SIG-M5 (cell line): ENCODE measurements at places on chromosomes 11 and 22.
A peak's percentile ranks its signal among the peaks of the same experiment; 100 is the strongest.

GRCh38 chr11:122521626-122522025 is 133.9 kb upstream of the UBASH3B start:
- DNase-seq: no peak

- DNase-seq: no peak
Observed at GRCh38 chr11:72740060-72740424, 12.2 kb downstream of the ARAP1 start.

DNA sequence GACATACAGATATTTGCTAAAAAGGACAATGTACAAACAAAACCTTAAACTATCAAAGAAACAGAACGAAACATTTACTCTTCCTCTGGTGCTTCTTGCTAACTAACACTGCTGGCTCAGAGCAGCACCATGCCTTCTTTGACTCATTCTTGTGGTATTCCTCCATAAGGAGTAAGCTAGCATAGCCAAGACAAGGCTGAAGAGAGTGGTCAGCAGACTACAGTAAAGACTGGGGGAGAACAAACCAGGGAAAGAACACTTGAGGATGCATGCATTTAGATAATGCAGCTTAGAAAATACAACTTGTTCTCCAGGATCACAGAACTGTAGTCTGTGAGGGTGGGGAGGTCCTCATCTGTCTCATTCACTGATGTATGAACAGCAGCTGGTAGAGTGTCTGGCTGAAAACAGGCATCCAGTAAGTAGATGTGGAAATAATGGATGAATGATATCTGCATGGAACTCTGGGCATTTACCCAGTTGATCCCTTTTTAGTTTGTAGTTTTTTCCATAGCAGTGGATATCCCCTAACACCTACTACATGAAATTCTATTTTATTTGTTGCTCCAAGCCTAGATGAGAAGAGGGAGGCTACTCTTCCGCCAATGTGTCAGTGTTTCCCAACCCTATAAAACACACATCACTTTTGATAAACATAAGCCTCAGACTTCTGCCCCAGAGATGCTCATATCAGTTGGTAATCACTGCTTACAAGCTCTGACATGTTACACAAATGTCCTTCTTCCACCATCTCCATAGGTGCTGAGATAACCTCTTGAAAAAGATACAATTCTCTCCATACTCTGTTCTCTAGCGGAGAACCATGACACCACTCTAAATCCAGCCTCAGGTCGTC is 7.3 kb downstream of the SNX19 start:
- DNase-seq: no peak

- no peak for DNase-seq
Observed at GRCh38 chr22:46763051-46763705, 728 bp downstream of the TBC1D22A start.

GRCh38 chr11:79663017-79663416 is 222.2 kb upstream of the TENM4 start:
- no peak for DNase-seq

DNA sequence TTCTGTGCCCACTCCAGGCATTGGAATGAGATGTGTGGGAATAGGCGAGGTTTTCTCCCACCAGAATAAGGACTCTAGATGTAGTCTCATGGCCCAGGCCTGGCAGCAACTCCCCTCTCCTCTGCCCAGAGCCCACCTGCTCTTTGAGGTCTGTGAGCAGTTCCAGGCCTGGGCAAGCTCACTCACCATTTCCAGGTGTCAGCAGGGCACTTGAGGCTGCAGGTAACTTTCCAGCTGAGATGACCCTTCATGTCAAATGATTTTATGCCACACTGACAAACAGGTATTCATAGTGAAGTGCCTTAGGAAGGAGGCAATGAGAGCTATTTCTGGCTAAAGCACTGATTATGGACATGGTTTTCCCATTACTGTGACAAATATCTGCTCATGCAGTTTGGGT is 123.3 kb upstream of the CCDC90B start:
- no peak for DNase-seq

DNA sequence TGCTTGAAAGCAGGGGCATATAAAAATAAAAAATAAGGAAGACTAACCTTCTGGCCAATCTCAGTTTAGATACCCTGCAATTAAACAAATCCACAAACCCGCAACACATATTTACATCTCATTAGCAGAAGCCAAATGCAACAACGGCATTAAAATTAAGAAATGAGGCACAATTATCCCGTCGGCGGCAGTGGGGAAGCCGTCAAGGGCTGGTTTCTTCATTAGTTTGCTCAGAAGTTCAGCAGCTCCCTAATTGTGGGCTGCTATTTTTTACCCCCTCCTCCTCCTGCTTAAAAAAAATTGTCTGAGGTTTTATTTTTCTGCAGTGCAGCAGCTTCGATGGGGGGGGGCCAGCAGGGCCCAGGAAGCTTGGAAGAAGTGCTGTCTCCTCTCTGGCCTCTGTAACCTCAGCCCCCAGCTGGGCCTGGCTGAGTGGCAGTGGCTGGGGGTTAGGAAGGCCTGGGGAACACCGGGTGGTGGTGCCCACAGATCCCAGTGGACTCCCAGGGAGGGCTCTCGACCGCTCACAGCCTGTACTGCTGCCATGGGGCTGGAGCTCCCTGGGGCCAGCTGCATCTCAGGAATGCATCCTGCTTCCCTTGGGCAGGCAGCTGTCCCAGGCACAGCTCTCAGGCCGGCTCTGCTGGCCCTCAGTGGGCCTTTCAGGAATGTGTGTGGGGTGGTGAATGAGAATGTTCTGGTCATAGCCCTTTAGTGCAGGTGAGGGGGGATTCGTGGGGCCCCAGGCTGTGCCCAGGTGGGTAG is 148.7 kb upstream of the B3GAT1 start:
- no peak for DNase-seq

- no peak for DNase-seq
Observed at GRCh38 chr22:48642550-48642949, 1185.1 kb downstream of the BRD1 start.

- no peak for DNase-seq
Observed at GRCh38 chr11:94295534-94295933, 8.8 kb upstream of the IZUMO1R start.

- peak; percentile 48 for DNase-seq
Observed at GRCh38 chr11:47987781-47988180, 7.4 kb downstream of the PTPRJ start.

- no peak for DNase-seq
Observed at GRCh38 chr11:118170882-118171268, 5.6 kb downstream of the SCN2B start.

GRCh38 chr11:2553886-2554285 is 109.1 kb downstream of the KCNQ1 start:
- no peak for DNase-seq

DNA sequence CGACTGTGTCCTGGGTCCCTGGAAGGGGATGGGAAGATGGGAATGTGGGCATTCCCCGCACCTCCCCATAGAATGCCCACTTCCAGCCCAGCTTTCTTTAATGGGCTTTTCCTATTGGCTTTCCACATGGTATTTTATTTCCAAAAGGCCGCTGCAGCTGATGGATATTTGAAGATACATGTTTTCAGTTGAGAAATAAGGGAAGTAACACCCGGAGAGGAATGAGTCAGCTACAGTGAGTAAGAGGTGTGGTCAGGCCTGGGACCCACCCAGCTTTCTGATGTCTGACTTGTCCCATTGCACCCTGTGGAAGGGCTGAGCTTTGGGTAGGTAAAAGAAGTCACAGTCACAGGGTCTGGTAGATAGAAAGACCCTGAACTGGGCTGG is 476.9 kb downstream of the MIAT start:
- peak; percentile 69 for DNase-seq

DNA sequence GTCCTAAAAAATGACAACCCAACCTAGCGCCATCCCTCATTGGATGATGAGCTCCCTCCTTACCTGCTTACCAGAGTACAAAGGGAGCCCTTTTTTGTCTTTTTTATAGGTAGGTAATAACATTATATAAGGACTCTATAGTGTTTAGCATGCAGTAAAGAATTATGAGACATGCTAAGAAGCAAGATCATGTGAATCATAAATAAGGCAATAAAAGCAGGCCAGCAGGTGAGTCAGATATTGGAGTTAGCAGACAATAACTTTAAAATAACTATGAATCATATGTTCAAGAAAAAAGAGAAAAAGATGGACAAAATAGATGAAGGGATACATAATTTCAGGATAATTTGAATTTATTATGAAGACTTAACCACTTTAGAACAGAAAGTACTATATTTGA is 81.5 kb downstream of the GRK3 start:
- DNase-seq: no peak

DNA sequence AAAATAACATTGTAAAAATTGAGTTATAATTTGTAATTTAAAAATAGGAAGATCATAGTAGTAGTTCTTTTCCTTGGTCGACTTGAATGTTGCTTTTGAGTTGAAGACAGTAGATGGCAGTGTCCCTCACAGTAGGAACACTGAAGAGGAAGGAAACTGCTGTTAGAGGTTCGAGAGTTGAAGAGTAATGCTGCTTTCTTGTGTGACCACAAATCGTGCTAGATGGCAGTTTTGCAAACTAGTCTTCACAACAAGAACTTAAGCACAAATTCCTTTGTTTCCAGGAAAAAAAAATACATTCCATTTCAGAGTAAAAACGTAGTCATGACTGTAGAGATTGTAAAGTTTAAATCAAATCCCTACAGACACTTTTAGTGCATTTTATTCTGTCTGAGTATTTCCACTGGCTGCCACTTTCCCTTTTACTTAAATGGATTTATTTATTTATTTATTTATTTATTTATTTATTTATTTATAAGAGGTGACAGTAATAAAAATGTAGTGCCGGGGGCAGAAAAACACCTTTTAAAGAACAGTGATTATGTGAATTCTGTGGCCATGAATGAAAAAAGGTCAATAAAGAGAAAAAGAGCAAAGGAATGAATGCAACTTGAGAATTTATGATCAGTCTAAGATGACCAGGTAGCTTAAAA is 54.6 kb downstream of the SPECC1L start:
- DNase-seq: peak; percentile 42

- no peak for DNase-seq
Observed at GRCh38 chr11:86062719-86063118, 6.2 kb downstream of the PICALM start.

- DNase-seq: no peak
Observed at GRCh38 chr11:3139086-3139440, 26.0 kb downstream of the OSBPL5 start.

DNA sequence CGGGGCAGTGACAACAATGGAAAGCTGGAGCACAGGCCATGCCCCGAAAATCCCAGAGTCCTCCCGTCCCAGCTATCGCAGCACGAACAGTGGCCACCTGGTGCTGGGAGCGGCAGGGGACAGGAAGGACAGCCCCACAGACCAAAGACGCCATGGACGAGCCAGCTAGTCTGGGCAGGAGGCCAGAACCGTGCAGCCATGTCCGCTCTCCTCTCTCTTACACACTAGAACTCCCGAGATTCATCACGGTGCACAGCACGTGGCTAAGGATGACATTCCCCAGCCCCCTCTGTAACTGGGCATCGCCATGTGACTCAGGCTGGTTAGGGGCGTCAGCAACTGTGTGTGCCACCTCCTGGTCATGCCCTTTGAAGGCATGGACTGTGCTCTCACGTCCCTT is 4.6 kb downstream of the CDPF1 start:
- DNase-seq: no peak

DNA sequence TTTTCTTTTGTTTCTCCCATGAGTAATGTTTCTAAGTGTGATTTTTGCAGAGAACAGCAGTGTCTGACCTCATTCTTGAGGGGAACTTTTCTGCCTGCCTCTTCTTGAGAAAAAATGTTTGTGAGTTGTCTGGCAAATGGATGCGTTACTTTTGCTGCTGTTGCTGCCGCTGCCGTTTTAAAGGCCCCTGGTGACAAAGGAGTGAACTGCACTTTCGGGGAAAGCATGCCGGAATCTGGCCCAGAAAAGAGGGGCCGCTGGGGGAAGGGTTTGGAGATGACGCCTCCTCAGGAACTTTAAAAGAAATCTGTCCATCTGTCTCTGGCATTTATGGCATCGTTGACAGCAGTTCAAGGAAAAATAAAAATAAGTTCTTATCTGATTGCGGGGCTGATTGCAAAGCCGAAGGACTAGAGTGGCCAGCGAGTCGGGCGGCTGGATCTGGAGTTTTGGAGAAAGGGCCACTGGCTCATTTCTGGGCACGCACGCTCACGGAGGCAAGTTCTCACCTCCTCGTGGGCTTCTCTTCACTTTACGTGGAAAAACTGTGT is 16.5 kb downstream of the ZBTB16 start:
- no peak for DNase-seq

- no peak for DNase-seq
Observed at GRCh38 chr11:15816260-15816871, 540.0 kb downstream of the SOX6 start.

DNA sequence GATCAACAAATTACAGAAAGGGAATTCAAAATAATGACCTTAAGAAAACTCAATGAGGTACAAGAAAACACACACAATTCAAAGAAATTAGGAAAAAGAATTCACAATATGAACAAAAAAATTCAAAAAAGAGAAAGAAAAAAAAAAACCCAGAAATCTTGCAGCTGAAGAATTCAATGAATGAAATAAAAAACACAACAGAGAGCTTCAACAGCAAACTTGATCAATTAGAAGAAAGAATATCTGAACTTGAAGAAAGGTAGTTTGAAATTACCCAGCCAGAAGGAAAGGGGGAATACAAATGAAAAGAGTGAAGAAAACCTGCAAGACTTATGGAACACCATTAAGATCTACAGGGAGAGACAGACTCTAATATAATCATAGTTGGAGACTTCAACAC is 52.8 kb downstream of the USP35 start:
- DNase-seq: no peak
